ENCODE measurements at places on chromosomes 2 and 18.
A peak's percentile ranks its signal among the peaks of the same experiment; 100 is the strongest.

GRCh38 chr18:76349067-76349715 is 145.9 kb downstream of the ZNF516 start:
- peak; percentile 77 for DNase-seq

GRCh38 chr2:239947729-239948045 is 77.5 kb downstream of the NDUFA10 start:
- peak; percentile 47 for DNase-seq

GRCh38 chr2:10940596-10940995 is 28.9 kb downstream of the KCNF1 start:
- DNase-seq: no peak

- no peak for DNase-seq
Observed at GRCh38 chr2:28382755-28383154, 9.9 kb upstream of the FOSL2 start.

DNA sequence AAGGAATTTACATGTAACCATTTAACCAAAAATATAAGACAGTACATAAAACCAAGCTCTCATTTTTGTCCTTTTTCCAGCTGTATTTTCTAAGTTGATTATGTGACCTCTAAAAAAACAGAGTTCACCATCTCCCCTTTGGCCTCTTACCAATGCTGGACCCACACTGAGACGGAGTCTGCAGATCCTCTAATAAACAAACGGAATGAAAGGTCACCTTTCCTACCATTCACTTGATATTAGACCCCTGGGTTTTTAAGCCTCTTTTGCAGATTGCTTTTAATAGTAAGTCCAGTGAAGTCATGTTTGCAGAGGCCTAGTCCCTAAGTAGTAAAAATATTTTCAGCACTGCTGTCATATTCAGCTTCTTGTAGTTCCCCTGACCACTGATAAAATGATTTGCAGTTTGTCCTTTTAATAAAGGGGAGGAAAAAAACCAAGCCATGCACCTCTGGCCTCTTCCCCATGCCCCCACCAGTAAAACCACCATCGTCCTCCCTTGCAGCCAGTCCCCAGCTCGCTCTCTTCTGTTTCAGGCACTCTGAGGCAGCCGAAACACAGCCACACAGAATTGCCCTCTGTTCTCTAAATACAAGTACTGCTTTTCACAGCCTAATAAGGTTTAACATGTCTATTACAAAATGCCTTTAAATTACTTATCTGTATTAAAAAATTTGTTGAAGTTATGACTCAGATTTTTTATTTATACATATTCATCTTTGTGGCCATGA is 427.5 kb downstream of the PARD3B start:
- DNase-seq: no peak

DNA sequence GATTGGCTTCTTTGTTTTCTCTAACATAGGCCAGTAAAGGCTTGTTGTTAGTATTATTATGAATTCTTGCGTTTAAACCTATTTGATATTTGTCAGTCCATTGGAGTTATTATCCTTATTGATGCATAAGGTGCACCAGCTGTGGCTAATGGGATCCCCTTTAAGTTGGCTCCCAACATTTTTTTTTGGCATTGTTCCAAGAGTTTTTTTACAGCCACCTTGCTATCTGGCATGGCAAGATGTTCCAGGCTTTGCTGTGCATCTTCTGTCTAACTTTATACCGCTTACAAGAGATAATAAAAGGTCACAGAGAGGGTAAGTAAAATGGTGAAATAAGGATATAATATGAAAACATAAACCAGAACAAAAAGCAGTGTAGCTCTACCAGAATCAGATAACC is 157.5 kb upstream of the TACR1 start:
- no peak for DNase-seq

- no peak for DNase-seq
Observed at GRCh38 chr2:172993139-172993538, 82.5 kb upstream of the MAP3K20 start.

GRCh38 chr2:200099256-200099655 is 143.9 kb downstream of the MAIP1 start:
- no peak for DNase-seq

DNA sequence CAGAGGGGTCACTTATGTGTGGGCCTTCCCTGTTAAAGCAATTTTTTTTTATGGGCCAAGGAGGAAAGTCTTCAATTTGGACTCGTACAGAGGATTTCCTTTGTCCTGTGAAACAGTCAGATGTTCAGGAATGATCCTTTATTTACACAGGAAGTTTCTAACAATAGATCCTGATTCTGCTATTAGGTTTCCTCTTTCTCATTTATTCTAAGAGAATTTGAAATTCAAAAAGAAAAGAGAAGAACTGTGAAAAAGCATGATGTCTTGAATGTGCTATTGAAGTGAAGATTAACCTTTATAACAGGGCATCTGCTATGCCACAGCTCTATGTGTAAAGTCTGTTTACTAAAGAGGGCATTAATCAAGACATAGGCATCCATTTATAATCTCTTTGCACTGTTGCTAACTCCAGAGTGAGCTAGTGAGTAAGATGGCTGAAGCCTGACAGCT is 105.3 kb upstream of the FAM98A start:
- no peak for DNase-seq

DNA sequence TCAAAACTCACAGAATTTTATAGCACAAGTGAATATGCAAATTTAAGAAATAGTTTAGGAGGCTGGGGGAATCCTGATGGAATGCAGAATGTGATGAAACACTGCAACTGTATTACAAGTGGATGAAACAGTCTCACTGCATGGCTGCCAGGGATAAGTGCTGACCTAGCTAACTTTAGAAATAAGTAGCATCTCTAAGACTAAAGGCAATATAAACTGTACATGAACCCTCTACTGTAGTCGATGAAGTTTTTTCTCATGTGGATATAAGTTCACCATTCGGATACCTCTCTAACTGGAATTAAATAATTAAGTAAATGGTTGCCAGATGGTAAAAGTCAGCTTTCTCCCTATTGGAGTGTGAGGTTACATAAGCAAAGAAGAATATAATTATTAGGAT is 777.8 kb upstream of the RAB6C start:
- DNase-seq: no peak

GRCh38 chr2:161122772-161123530 is 37.3 kb upstream of the TANK start:
- DNase-seq: peak; percentile 80

DNA sequence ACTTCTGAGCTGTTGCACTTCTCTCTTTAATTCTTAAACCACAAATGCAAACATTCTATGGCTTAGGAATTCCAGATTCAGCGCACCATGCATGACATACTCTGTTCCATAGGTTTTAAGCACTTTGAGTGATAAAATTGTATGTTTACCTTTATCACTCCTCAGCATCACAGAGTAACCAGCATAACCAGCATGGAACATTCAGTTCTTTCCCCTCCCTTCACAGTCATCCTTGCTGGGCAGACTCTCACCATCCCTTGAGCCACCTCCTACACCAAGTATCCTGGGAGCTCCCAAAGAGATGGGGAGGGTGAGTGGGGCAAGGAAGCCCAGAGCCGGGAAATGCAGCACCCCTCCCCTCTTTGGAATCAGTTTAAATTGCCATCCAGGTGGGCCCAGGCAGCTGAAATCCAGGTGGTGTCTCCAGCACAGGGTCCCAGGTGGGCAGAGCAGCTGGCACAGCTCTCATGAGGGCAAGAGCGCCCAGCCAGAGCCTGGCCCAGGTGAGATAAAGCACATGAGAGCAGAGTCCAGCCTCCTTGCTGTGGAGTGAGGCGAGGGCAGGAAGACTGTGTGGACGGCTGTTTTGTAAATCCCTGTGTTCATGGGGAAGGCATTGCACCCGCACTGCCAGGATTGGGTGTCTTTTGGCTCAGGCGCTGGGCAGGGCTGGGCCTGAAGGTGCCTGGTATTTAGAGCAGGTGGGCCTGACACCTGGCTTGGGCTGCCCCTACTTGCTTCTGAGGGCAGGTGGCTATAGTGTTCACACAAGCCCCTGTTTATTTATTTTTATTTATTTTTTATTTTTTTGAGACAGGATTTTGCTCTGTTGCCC is 36.8 kb downstream of the LAMA3 start:
- no peak for DNase-seq

DNA sequence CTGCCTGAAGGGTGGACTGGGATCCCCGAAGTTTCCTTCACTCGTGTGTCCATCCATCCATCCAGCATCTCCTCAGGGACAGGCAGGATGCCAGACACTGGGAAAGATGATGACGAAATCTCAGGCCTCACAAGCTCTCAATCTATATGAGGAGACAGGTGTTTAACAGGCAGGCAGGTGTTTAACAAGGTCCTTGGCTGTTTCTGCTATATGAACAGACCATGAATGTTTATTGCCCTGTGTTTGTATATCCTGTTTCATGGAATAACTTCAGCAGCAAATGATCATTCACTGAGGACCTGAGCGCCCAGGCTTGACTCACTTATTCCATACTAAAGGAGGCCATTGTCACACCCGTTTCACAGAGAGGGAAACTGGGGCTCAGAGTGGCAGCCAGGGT is 685.8 kb upstream of the HS6ST1 start:
- DNase-seq: no peak

DNA sequence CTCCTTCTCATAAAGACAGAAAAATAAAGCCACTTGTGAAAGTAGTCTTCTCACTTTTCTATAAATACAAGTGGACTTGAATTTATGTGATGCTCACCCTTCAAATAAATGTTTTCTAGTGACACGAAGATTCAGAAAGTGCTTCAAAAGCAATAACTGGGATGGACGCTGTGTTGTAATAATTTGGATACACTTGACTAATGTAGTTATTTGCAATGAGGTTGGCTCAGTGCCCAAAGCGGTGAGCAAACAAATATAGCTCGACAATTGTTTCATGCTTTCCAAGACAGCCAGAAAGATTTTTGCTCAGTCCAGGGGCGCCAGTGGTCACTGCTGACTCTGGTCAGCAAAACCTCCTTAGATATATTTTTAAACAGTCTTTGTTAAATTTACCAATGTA is 278.6 kb upstream of the KLHL14 start:
- no peak for DNase-seq

GRCh38 chr2:206647985-206648384 is 5.7 kb downstream of the FAM237A start:
- DNase-seq: peak; percentile 5

DNA sequence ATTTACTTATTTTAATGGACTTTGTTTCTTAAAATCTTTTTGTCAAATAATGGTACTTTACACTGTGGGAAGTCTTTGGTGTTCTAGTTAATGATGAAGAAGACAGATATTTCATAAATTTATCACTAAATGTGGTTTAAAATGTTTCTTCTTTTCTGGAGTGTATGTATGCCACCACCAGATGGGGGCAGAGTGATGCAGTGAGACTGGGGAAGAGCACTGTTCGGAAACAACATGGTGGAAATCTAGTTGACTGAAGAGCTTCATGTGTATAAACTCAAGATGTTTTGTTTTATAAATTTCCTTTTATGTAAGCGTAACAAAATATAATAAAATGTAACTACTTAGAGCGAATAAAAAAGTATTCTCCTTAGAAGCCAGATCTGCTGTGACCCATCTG is 195.1 kb downstream of the KCNE4 start:
- DNase-seq: peak; percentile 50

GRCh38 chr2:88248280-88248828 is 78.2 kb downstream of the THNSL2 start:
- no peak for DNase-seq

GRCh38 chr2:3142961-3143571 is 234.6 kb downstream of the EIPR1 start:
- DNase-seq: no peak

DNA sequence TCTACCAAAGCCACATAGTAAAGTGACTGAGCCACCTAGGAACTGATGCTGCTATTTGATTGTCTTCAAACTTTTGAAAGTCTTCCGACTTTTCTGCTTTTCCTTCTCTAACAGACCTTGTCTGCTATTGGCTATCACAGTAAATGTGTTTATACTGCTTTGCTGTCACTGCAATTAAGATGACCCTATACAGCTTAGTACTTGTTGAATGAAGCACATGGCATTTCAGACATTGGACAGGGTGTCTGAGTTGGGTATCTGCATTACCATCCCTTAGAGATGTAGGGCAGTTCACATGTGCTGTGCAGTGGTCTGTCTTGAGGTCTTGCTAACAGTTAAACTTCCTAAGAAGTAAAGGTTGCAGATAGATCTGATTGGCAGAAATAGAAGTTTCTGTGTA is 3.6 kb downstream of the WDR43 start:
- peak; percentile 37 for DNase-seq

DNA sequence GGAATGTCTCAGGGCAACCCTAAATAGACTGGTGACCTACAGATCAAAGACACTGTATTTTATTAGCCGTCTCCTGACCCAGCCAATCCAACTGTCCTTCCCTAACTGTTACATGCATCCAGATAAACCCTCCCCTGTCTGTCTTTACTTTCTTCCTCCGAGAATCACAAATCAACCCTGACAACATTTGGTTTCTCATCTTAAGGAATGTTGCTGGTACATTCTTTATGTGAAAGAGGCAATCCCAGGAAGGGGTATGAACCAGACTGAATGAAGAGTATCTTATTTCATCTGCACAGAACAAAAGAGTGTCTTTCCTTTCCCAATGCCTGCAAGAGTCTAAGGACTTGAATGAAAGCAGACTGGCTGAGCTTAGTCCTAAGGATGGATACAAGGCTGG is 113.9 kb upstream of the LTBP1 start:
- DNase-seq: no peak

DNA sequence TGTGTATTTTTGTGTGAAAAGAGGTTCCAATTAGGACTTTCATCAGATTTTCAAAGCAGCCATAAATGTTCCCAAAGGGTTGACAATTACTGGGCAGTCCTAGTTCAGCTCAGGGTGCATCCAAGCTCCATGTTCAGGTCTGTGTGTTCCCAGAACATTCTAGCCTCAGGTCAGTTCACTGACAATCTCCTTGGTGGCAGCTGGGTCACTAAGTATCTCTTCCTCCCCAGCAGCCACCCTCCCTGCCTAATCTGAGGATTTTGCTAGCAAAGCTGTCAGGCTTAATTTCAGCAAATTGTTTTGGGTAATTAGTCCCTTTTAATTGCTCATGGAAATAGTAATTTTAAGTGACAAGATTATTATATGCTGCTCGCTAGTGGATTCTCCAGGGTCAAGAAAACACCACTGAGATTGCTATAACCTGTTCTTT is 29.8 kb downstream of the UPP2 start:
- no peak for DNase-seq

DNA sequence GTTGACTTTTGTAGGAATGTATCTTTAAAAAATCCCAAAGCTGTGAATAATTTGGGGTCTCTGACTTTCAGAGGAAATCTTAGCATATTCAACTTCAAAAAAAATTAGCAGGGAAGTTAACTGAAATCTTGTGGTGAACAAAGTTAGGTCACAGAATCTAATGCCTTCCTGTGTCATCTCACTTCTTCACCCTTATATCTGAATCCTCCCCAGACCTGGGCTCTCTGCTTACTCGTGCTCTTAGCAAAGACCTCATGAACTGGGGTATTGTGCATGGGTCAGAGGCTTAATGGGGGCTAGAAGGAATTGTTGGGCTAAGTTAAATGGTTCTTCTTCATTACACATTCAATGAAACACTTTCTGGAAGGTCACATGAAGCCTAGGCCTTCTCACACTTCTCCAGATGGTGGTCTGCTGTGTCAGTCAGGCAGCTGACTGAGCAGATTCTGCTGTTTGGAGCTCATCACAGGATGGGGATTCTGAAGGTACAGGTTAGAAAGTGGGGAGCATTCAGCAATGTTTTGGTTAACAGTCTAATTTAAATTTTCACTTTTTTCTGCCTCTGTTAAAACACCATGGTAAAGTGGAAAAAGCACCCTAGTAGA is 131.3 kb downstream of the SUCLG1 start:
- DNase-seq: no peak

GRCh38 chr2:218583983-218584850 is 15.6 kb downstream of the CNOT9 start:
- peak; percentile 13 for DNase-seq

- DNase-seq: peak; percentile 57
Observed at GRCh38 chr18:46222710-46223360, 118.7 kb downstream of the HAUS1 start.

GRCh38 chr2:198162276-198162675 is 357.9 kb downstream of the PLCL1 start:
- no peak for DNase-seq

Measured in NB4 (cell line).